Mammary epithelial cell (primary cell): ENCODE measurements at places on chromosomes 6 and 20.

DNA sequence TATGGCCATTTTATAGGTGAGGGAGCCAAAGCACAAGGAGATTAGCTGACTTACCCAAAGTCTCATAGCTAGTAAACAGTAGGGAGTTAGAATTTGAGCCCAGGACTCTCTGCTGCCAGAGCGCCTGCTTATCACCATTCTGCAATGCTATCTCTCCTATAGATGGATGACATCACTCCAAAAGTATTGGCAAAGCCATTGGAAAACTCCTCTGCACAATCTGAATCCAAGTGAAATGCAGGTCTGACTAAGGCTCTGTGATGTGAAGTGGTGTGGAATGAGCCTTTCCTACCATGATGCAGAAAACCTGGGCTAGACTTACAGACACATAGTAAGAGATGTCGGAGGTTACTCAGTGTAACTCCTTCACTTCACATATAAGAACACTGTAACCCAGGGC, 106.3 kb downstream of the GRM1 start:
- no peak for DNase-seq

DNA sequence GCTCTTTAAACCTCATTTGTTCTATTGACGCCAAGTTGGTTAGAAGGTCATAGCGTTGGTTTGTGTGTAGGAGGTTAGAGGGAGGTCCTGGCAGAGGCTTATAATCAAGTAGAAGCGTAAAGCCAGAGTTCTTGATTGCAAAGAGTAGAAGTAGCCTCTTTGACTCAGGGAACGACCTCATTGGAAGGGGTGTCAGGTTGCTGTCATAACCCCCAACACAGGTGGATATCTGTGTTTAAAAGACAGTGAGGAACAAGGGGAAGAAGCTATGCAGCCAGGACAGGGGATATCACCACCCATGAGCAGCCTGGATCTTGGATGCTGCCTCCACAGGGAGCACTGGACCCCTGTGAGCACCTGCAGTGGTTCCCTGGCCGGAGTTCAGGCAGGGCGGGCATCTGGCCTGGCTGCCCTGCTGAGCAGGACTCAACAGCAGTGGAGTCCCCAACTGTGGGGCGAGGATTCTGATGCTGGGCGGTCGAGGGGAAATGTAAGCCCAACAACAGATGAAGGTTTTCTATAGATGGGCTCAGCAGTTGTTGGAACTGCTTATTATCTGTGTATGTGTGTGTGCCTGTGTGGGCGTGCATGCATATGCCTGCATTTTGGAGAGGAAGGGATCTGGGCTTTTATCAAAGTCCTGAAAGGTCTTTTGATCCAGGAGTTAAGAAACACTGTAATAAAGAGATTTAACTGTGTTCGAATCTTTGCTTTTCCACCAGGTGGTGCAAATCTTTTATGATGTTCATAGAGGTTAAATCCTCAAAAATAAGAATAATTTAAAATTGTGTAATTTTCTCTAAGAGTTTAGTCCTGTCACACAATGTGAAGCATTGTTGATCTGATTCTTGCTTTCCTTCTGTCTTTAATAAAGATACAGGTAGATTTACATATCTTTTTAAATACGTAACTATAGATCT, 27.7 kb downstream of the HIVEP1 start:
- no peak for DNase-seq

- no peak for DNase-seq
Measured at GRCh38 chr6:3270258-3270657, 11.5 kb downstream of the PSMG4 start.

GRCh38 chr6:46776070-46776712, 17.0 kb upstream of the MEP1A start:
- no peak for DNase-seq

- no peak for DNase-seq
Measured at GRCh38 chr6:1868561-1869261, 259.0 kb downstream of the FOXC1 start.

- no peak for DNase-seq
Measured at GRCh38 chr6:54255886-54256285, 52.4 kb upstream of the TINAG start.
